ENCODE measurements at places on chromosomes 3 and 15.

GRCh38 chr3:174951034-174951433, 91.9 kb downstream of the NAALADL2 start:
- DNase-seq = no peak

GRCh38 chr3:173153631-173154030, 12.6 kb upstream of the SPATA16 start:
- DNase-seq = no peak

GRCh38 chr3:136270179-136270578, 20.0 kb downstream of the PCCB start:
- no peak for DNase-seq

DNA sequence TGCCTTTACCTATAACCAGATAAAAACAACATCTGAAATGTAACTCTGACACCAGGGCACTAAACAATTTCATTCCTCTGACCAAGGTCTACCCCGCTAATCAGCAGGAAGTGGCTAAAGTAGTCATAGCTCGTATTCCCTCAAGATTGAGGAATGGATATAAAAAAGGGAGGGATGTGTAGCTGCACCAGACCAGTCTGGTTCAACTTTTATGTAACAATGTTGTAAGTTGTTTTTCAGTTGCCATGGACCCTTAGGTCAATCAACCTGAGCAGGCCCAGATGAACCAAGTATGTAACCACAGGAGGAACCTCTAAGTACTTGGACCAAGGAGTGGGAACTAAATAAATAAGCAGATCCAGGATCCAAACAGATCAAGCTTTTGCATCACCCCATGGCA, 28.4 kb upstream of the IFT57 start:
- no peak for DNase-seq

- no peak for DNase-seq
Observed at GRCh38 chr3:45640724-45641361, 46.3 kb downstream of the LIMD1 start.

DNA sequence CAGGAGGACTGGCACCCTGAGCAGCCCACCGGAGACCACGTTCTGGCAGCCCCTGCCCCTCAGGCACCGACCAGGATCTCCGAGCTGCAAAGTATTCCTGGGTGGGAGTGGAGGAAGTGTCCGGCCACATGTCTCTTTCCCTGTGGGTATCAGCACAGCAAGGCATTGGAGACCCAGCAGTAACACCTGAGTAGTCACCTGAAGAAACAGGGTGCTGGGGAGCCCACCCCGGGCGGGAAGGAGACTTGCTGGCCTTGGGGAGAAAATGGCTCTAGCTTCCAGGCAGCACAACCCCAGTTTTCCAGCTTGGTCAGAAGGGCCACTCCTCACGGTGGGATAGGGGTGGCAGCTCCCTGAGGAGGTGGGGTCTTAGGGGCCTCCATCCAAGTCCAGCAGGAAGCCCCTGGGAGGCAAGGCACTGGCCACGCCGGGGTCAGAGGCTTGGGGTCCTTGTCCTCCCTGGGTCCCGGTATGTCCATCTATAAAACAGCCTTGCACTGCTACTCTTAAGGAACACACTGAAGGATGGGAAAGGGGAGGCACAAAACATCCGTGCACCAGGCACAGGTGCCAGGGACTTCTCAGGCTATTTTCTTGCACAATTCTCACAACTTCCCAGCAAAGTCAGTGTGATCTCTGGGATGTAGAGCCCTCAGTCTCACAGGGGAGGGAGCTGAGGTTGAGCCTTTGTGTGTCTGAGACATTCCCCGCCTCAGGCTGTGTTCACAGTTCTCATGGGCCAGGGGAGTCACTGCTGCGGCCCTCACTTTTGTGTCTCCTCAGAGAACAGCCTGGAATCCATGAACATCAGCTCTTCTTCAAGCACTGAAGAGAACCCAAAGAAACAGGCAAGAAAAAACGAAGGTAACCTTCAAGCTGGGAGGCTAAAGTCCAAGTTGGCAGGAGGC, 11.9 kb downstream of the CFAP100 start:
- no peak for DNase-seq

GRCh38 chr15:81882504-81882903, 163.3 kb downstream of the MEX3B start:
- DNase-seq = no peak

GRCh38 chr3:50157827-50158529, 2.9 kb downstream of the SEMA3F start:
- no peak for DNase-seq

DNA sequence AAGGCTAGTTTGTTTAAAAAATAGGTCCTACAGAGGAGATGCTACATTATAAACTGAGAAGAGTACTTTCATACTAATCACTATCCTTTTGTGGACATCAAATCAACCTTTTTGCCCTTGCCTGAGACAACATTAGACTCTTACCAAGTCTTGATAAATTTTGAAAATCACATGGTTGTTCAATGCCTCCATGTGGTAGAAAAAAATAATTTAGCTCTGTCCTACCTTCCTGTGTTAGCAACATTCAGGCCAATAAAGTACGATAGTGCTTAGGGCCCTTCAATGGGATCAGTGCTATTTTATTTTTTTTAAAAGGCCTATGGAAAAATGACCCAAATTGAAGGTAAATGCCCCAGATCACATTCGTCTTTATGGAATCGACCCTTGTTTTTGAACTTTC, 5.0 kb upstream of the UBE2E1 start:
- DNase-seq = no peak

GRCh38 chr3:30672959-30673358, 66.6 kb downstream of the TGFBR2 start:
- no peak for DNase-seq

DNA sequence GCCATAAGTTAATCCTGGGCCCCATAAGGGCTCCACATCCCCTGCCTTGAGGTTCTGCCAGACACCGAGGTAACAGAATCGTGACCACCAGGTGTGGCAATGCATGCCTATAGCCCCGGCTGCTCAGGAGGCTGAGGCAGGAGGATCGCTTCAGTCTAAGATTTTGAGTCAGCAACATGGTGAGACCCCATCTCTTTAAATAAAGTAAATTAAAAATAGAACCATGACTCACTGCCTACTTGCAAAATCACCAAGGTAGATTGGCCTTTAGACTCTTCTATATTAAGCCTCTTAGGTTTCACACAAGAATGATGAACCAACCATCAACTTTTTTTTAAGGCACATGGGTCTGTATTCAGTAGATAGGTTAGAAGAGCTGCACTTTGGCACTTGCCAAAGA, 9.7 kb downstream of the WDR5B start:
- DNase-seq = no peak

GRCh38 chr3:87771337-87772192, 287.2 kb downstream of the CGGBP1 start:
- no peak for DNase-seq

- DNase-seq = no peak
Observed at GRCh38 chr3:190326930-190327329, 4.7 kb upstream of the CLDN1 start.

DNA sequence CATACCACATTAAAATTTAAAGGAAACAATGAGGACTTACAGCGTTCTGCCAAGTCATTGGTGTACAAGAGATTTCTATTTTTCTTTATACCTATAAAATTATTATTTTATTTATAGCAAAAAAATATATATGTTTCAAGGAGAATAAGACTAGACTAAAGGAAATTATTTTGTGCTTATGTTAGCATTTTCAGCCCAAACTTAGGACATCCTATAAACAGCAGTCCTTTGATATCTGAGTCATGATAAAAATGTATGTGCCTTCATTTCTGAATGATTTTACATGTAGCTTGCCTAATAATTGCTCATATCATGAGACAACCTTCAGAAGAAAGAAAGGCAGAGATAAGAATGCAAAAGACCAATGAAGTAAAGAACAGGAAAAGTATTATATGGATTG, 16.7 kb upstream of the CPA3 start:
- DNase-seq = no peak

- DNase-seq = no peak
Observed at GRCh38 chr3:187005827-187006481, 75.6 kb downstream of the ST6GAL1 start.

DNA sequence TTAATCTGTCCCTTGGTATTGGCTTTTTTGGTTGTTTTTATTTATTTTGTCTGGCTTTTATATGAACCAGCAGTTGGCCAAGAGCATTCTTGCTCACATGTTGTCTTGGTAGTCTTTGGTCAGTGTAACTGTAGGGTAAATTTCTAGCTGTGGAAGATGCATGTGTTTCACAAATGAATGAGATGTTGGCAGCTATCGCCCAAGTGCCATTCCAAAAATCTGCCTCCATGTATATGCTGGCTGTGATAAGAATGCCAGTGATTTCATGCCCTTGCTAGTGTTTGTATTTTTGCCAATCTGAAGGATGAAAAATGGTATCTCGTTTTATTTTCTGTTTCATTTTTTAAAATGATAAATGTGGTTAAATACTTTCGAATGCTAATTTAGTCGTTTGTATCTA, 50.1 kb downstream of the TLNRD1 start:
- no peak for DNase-seq

DNA sequence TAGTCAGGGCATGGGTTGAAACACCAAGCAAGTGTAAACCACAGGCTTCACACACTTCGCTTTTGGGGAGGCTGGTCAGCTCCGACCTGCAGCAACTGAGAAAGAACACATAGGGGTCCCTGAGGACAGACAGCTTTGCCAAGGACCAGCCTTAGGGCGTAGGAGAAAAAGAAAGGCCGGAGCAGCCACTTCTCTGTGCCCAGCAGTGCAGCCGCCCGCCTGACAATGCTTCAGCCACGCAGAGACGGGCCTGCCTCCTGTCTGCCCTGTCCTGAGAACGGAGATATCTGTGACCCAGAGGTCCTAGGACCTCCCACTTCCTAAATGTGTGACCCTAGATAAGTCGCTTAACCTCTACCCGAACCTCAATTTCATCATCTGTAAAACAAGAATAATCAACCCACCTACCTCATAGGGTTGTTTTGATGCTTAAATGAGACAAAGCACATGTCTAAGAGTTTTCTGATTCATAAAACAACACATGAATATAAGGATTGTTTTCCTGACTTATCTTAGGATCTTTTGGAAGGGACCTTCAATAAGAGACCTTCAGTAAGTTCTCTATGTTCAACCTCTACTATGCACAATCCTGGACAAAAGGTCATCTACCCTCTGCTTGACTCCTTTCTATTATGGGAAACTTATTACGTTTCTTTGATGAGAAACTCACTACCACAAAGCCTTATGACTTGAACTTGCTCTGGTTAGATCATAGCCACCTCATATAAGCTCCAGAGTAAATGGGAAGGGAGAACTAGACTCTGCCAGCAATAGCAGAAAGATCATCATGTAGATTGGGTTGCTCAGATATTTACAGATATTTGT, 32.9 kb upstream of the RFTN1 start:
- no peak for DNase-seq

DNA sequence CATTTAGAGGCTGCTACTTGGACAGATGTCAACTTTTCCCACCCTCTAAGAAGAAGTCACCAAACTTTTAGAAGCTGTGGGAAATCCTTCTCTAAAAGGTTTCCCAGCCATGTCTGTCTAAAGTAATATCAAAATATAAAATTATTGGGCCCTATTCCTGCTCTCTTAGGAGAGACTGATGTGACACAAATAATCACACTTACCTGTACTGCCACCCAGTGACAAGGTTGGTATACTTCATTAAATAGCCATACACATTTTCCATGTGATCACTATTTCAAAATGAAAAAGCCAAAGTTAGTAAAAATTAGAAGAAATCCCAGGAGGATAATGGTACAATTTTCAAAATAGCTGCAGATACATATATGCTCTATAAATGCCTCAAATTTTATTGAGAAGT, 12.6 kb downstream of the OSBPL11 start:
- no peak for DNase-seq

- no peak for DNase-seq
Observed at GRCh38 chr15:57284535-57284934, 91.8 kb upstream of the CGNL1 start.

DNA sequence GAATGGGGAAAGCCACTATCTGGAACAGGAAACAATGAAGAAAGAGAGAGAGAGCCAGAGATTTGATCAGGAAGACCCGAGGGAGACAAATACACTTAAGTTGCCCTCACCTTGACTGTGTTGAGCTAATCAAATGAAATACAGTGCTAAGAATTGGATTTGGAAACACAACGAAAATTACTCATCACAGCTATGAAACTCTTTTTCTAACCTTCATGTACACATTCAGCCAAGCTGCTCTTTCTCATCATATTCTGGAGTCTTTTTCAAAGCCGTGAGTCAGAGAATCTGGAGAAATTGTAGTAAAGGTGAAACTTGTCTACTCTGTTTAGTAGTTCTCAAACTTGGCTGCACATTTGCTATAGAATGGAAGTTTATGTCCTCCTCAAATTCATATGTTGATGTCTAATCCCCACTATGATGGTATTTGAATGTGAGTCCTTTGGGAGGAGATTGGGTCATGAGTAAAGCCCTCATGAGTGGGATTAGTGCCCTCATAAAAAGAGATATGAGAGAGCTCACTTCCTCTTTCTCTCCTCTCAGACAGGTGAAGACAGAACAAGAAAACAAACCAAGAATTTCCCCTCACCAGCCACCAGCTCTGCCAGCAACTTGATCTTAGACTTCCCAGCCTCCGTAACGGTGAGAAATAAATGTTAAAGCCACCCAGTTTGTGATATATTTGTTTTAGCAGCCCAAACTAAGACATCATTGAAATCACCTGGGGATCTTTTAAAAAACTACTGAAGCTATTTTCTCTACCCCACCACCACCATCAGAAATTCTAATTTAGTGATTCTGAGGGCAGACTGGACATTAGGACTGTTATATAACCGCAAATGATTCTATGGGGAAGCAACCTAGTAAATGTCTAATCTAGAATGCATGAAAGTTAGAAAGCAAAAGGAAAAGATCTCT, 143.6 kb upstream of the GRM7 start:
- no peak for DNase-seq

DNA sequence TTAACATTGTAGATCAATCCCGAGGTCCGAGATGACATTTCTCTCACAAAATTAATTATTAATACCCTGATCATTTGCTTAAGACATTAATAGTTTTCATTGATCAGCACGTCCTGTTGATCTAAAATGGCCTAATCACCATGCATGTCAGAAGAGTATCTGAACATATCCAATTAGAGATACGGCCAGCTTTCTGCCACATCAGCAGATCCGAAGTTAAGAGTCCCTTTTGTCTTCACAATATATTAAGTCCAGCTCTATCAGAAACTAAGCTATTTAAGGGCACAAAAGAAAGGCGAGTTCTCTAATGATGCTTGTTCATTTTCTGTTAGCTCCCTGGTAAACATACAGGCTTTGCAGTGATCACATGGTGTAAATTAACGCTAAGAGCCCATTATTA, 470.3 kb downstream of the CNTN4 start:
- no peak for DNase-seq

DNA sequence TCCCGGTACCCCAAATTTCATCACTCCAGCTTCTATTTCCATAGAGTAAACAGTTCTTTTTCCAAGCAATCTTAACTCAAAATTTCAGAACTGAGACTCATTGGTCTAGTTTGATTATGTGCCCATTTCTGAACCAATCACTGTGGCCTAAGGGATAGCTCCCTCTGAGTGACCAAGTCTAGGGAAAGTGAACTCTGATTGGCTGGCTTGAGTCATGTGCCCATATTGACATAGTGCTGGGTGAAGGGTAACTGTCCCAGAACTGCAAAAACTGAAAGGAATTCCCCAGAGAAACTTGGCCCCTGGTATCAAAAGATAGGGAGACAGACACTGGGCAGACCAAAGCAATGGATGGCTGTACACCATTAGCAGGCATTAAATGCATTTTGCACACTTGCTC, 171.2 kb upstream of the WNT5A start:
- DNase-seq = no peak

GRCh38 chr3:134163096-134163495, 87.6 kb downstream of the RYK start:
- no peak for DNase-seq

- no peak for DNase-seq
Observed at GRCh38 chr3:24830230-24831152, 335.8 kb upstream of the THRB start.

- no peak for DNase-seq
Observed at GRCh38 chr3:15116032-15116669, 17.2 kb upstream of the RBSN start.

Data from activated CD8-positive, alpha-beta memory T cell treated with anti-CD3 and anti-CD28 coated beads for 1 hour (primary cell).